Fibroblast of villous mesenchyme (primary cell): ENCODE measurements at places on chromosomes 12 and 14. TPM values are rescaled to one million over a fixed set of nuclear protein-coding genes. Genes with fewer than 3 reads are reported as not detected.

DNA sequence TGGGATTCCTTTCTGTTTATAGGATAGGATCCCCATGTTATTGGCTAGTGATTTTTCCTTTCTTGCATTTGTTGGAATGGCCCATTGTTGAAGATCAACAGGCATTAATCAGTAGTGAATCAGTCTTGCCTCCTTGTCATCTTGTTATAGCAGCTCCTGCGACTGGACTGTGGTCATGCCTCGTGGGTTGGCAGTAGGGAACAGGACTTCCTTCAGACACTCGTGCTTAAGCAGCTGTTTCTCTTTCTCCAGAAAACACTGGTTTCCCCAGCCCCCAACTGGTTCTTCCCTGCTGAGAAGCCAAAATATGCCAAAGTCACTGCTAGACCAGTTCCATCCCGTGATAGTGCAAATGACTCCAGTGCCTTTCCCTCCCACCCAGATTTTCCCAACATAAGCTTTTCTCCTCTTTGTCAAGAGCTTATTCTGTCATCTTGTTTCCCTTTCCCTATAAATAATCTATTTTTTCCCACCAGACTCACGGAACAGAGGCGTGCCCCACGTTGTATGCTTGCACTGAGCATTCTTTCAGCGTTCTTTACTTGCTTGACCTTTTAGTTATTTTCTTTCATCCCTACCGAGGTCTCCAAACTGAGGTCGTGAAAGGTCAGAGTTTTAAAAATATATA is 83.5 kb downstream of the SAMD4A start:
- DNase-seq, result peak; percentile 90

DNA sequence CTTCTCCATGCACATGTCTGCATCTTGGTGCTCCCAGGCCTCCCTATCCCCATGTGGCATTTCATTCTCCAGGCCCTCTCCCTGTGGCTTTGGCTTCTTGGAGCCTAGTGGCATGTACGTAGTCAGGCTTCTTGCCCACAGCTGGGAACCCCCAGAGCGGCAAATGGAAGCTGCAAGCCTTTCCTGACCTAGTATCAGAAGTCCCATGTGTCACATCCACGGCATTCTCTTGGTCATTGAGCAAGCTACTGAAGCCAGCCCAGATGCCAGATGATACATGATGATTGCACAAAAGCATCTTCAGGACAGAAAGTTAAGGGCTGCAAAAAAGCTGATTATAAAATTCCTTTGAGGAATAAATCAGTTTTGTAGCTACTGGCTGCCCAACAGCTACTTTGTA is 154.9 kb downstream of the PELI2 start:
- peak; percentile 9 for DNase-seq

GRCh38 chr14:23217032-23218020 is 20.4 kb upstream of the RNF212B start:
- no peak for DNase-seq

DNA sequence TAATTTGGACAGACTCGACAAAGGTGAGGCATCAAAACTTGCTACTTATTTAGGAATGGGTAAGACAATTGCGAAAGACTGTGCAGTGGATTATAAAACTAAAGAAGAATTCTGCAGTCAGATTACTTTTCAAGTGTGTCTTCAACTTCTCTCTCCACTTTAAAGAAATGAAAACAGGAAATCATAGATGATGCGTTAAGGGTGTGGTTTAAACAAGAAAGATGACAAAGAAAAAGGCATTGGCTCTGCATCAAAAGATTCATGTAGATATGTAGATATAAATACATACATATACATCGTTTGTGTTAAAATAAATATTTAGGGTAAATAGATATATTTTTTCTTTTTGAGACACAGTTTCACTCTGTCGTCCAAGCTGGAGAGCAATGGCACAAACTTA is 74.6 kb upstream of the PARP11 start:
- no peak for DNase-seq

HOXC11 gene
- total RNA-seq, result 0.86 and 2.9 TPM in 2 replicates

CLEC14A gene
- 2.2 and 2.3 TPM in 2 replicates for total RNA-seq
